ENCODE measurements at places on chromosomes 6 and 20.

DNA sequence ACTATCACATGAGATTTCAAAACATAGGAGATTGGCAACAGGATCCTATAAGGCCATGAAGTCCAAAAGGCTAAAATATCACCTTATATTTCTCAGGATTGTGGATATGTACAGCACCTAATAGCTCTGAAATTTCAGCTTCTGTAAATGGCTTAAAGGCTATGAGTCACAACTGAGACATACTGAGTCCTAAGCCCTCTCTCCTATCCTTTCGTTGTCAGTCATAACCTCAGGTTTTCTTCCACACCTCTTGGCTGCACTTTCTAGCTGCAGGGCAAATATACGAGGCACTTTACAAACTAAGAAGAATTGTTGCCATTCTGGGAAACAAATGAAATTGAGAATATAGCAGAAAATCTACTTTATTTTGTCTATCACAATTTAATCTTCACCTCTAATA is 969.9 kb upstream of the EPHA7 start:
- no peak for DNase-seq

GRCh38 chr6:72950114-72950860 is 275.0 kb downstream of the KHDC1L start:
- DNase-seq, result no peak

- DNase-seq, result no peak
Measured at GRCh38 chr20:41719151-41719550, 101.0 kb upstream of the CHD6 start.

- no peak for DNase-seq
Measured at GRCh38 chr6:52286798-52287432, 2.4 kb upstream of the MCM3 start.

DNA sequence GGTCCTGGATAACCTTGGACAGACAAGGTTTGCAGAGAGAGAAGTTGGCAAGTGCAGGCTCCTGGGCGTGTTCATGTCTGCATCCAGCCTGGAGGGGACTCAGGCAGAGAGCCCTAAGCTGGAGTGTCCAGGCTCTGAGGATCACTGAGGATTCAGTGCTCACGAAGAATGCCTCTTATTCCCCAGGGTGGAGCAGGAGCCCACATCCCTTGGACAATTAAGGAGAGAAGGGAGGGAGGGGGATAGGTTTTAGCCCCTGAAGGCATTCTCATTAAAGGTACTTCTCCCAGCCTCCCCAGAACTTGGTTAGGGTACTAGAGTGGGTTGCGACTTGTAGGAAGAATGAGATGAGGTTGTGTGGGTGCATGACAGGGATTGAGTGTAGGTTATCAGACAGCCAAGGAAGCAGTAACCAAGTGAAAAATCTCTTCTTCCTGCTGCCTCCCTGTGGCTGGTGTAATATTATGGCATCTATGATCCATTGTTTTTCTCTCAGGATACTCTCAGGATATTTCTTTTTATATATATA is 680 bp downstream of the HLA-DPB1 start:
- no peak for DNase-seq

GRCh38 chr6:154592199-154592860 is 81.8 kb upstream of the CNKSR3 start:
- DNase-seq, result no peak

DNA sequence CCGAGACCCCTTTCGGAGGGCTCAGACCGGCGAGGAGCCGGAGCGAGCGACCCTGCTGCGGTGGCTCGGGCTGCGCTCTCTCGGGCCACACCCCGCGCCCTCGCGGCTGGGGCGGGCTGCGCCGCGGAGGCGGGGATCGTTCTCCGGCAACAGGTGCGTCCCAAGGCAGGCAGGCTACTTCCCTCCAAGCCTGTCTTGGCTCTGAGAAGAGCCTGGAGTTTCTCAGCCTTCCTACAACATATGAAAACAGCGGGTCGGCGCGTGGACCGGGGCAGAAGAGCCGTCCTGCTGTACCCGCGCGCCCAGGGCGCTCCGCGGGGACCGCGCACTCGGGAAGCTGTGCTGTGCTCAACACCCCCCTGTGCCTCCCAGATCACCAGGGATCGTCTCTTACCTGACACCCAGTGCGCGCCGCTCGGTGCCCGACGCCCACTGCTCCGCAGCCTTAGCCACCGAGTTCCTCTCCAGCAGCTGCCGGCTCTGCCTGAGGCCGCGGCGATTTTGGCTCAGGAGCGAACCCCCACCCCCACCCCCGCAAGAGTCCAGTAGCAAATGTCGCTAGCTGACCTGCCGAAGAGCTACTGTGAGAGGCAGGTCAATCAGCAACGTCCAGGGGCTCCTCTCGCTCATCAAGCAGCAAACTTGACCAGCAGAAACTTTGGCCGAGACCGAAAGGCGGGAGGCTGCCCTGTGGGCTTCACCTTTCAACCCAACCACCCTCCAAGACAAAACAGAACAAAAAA is 3.7 kb upstream of the OLIG3 start:
- no peak for DNase-seq

DNA sequence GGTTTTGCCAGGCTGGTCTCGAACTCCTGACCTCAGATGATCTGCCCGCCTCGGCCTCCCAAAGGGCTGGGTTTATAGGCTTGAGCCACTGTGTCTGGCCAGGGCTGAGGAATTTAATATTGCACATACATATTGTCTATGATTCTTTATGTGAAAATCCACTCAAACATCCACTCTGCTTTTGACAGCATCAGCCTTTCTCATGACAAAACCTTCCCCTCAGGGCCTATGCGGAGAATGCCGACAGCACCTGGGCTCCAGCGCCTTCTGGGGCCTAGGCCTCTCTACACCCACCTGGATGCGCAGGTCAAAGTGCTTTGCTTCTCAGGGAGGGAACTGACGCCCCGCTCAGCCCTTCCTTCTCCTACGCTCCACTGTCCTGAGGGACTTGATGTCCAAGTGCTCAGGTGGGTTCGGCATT is 5.4 kb downstream of the RAMACL start:
- DNase-seq, result no peak

- no peak for DNase-seq
Measured at GRCh38 chr6:3284436-3284876, 25.7 kb downstream of the PSMG4 start.

- DNase-seq, result no peak
Measured at GRCh38 chr6:158384671-158385110, 72.4 kb downstream of the TULP4 start.

GRCh38 chr6:158877716-158878115 is 58.5 kb upstream of the EZR start:
- DNase-seq, result no peak

All from left renal cortex interstitium (tissue), 4 donors.